ENCODE measurements at places on chromosomes 6 and 20.

GRCh38 chr20:9298906-9299305 is 215.5 kb upstream of the LAMP5 start:
- no peak for DNase-seq

GRCh38 chr6:122198922-122199321 is 200.5 kb upstream of the HSF2 start:
- DNase-seq, result no peak

- no peak for DNase-seq
Measured at GRCh38 chr6:143516690-143517446, 5.3 kb upstream of the FUCA2 start.

- no peak for DNase-seq
Measured at GRCh38 chr20:40497899-40498691, 190.9 kb downstream of the MAFB start.

DNA sequence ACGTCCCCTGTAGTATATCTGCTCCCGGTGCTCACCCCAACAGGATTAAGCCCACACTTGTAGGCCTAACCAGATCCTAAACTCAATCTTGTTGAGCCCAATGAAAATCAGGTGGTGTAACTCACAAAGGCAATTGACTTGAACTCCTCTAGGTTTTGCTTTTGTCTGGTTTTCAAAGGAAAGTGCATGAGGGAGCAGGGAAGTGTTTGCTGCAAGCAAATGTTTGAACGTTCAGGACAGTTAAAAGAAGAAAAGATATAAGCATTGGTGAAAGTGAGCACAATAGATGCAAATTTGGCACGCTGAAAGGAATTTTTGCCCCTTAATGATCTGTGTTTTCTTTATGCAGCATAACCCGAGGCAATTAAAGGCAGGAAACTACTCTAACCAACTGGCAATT is 212.6 kb downstream of the PLCB1 start:
- DNase-seq, result no peak

- no peak for DNase-seq
Measured at GRCh38 chr6:152360034-152360433, 277.1 kb downstream of the SYNE1 start.

DNA sequence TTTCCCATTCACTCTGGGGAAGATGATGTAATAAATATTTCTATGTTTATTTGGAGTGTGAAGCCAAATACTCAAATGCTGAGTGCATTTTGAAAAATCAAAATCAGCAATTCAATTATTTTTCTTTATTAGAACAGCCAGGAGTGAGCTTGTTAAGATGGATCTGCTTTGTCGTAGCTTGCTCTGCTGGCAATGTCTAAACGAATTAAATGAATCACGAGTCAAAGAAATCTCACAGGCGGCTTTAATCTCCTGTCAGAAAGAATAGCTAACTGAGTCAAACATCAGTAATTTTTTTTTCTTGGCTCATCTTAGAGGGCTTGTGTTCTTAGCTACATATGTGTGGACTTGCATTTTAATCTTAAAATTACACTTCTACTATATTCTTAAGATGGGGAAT is 100.2 kb upstream of the HMGN3 start:
- DNase-seq, result no peak

- no peak for DNase-seq
Measured at GRCh38 chr6:142943711-142944123, 1.3 kb downstream of the HIVEP2 start.

DNA sequence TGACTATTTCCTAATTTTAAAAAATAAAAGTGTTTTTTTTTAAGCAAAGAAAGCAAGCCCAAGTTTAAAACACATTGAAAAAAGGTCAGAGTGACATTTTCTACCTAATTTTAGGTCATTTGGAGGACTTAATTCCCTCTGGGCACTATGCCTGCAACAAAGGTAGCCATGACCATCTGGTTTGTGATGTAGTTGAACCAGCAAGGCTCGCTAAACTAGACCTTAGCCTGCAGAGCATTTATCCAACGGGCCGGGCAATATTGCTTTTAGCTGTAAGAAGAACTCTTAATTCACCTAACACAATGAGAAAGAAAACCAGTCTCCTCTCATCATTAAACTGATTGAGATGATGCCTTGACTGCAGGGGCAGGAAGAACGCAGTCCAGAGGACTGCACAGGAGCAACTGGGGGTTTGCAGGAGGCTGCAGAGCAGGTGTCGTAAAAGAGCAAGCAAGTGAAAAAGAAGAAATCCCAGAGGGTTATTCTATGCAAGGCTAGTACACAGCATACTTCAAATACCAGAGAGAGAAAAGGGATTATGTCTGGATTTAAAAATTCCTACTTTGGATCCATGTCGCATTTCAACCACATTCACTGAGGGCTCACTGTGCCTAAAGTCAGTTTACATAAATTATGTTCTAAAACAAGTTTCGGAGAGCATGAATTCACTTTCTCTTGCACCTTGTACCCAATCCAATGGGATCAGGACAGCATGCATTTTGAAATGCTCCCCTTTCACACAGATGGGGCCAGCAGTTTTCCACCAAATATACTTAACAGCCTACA is 12.8 kb downstream of the TRAF3IP2 start:
- no peak for DNase-seq

- no peak for DNase-seq
Measured at GRCh38 chr20:58483470-58483869, 31.7 kb downstream of the APCDD1L start.

GRCh38 chr6:10418862-10419748 is 4.2 kb upstream of the TFAP2A start:
- DNase-seq, result no peak

DNA sequence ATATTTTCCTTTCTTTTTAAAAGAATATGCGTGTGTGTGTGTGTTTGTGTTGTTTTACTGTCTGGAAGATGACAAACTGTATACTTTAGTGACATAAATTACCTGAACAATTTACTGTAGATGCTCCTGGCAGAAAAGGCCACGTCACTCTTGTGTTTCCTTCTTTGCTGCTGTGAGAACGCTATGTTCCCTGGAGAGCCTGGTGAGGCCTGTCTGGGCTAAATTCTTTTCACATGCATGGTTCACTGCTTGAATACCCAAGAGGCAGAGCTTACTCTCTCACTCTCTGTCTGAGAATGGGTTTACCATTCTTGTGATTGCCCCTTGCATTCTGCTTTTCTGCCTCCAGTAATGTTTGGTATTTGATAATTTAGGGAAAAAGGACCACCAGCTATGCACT is 64.3 kb downstream of the EDN1 start:
- DNase-seq, result no peak

DNA sequence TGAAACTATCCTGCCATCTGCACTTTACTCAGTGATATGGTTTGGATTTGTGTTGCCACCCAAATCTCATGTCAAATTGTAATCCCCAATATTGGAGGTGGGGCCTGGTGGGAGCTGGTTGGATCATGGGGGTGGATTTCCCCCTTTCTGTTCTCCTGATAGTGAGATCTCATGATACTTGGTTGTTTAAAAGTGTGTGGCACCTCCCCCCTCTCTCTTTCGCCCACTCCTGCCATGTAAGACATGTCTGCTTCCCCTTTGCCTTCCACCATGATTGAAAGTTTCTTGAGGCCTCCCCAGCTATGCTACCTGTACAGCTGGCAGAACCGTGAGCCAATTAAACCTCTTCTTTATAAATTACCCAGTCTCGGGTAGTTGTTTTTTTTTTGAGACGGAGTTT is 18.0 kb downstream of the PIGT start:
- no peak for DNase-seq

DNA sequence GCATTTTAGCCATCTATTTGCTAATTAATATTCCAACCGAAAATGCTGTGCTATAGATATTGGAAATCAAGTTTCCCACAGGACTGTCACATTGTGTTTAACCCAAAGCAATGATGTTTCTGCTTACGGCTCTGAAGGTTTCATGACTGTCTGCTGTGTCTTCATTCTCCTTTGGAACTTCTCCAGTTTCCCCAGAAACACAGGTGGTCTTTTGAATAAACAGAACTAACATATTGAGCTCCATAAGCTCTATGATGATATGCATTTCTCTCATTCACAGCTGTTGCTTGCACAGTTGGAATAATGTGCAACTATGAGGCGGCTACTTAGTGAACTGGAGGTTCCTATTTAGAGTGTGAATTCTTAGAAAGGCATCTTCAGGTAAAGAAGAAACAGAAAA is 266.0 kb upstream of the ID4 start:
- no peak for DNase-seq

GRCh38 chr20:62733891-62734290 is 25.3 kb downstream of the NTSR1 start:
- DNase-seq, result no peak

DNA sequence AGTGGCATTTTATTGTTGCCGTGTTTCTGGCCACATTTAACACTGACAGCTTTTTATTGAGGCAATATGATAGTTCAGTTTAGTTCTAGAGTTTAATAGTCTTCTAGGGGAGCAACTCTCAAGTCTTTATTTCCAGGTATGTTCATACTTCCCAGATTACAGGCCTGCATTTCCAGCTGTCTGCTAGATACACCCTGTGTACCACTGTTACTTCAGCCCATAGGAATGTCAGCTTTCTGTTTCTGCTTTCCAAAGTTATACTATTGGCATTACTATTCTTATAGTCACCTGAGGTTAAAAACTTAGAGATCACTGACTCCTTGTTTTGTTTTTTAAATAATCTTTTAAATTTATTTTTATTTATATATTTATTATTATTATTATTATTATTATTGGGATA is 7.6 kb downstream of the ZNF451 start:
- no peak for DNase-seq

- no peak for DNase-seq
Measured at GRCh38 chr6:131950767-131951575, at the start of gene CCN2. TSS of gene CCN2 (minus strand) at chr6:131951372. CDS start at chr6:131951172, 200 bp downstream.

DNA sequence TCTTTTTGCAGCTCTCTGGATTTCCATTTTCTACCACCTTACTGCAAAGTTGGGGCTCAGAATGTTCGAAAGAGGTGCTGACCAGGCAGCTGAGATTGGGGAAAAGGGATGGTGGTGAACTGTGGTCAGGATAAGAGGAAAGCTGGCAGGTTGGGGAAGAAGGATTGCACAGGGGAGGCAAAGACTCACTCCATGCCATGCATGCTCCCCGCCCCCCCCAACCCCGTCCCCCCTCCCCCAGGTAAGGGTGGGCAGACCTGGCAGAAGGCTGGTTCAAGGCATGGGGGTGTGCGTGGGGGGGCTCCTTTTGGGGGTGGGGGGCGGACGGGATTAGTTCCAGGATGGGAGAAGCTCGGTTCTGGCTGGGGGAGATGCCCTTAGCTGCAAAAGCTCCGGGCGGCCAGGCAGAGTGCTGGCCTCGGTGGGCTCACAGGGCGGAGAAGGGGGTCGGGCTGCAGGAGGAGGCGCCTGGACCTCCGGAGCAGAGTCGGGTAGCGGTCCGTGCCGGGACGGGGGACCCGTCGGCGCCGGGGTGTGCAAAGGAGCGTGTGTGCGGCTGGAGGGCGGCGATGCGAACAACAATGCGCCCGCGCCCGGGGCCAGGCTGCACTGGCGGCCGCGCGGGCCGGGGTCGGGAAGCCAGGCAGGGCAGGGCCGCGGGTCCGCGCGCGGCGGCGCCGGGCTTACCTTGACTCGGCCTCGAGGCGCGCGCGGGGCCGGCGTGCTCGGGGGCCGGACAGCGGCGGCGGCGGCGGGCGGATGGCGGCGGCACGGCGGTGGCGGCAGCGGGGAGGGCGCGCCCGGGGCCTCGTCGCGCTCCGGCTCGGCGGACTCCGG is 880 bp downstream of the ADNP start:
- DNase-seq, result no peak

GRCh38 chr6:112253498-112253840 is 898 bp downstream of the LAMA4 start:
- DNase-seq, result no peak

DNA sequence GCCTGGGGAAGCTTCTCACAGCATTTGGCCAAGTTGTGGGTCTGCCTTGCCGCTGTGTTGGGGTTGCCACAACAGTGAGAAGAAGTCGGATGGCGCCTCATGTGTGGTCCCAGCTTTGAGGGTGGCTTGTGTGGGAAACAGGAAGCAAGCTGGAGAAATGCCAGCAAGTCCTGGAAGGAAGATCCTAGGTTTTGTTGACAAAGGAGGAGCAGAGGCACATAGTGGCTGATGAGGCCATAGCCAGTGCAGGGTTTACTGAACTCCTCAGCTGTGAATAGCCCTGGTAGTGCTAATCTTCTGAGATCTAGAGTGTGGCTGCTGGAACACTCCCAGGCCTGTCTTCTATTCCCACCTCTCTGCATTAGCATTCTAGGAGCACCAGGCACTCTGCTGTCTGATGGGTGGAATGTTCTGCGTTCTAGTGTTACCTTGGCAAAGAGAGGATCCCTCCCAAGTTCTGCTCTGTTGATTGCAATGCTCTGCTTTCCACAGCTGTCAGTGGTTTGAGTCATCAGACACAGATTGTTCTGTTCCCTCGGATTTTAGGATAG is 25.2 kb downstream of the SNPH start:
- DNase-seq, result no peak

- no peak for DNase-seq
Measured at GRCh38 chr6:28865401-28866204, 58.2 kb downstream of the TRIM27 start.

DNA sequence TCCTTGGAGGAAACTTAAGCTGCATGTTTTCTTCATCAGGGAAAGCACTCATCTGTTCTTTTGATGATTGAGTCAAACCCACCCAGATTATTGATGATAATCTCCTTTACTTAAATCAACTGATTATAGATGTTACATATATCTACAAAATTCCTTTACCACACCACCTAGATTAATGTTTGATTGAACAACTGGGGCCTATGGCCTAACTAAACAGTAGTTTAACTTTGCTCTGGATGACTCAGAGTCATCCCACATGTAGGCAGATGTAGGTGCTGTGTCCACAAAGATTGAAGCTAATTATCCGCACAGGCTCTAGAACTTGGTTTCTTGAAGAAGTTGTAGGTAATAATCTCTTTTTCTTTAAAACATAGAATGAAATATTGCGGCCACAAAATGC is 42.2 kb downstream of the PKIB start:
- no peak for DNase-seq

DNA sequence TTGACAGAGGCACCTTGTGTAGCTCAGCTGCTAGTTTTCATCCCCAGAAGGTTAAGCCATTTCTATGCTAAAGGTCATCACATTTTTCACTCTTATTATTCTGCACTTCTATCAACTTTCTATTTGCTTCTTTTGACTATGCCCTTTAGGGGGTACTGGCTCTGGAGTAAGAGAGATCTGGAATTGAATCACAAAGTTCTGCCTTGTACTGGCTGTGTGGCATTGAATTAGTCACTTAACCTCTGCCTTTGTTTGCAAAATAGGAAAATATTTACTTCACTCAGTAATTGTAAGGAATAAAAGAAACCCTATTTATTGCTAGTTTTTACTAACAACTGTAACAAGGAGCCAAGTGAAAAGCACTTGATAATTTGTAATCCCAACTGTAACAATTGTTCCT is 56.8 kb upstream of the MTRF1L start:
- no peak for DNase-seq

DNA sequence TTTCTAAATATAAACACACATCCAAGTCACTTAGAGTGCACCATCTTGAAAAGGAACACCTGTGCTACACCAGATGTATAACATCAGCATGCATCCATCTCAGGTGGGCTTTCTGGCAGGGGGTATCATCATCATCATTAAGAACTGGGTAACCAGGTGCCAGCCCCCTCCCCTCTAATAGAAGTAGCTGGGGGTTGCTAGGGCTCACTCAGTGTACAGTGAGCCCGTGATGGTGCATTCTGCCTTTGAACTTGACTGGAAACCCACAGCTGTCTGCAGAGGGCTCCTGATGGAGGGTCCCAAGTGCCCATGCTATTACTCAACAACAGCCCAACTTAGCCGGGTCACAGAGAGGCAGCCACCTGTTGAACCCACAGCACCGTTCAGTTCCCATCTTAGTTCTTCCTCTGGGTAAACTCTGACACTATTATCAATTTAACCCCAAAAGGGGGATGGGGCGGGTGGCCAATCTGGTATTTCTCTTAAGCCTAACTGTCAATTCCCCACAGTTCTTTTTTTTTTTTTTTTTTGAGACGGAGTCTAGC is 32.7 kb upstream of the CCND3 start:
- no peak for DNase-seq
